ENCODE measurements at places on chromosomes 3 and 15.

- peak; percentile 66 for DNase-seq
Observed at GRCh38 chr3:71725271-71725991, at the start of gene EIF4E3. TSS of gene EIF4E3 (minus strand) at chr3:71725402. CDS start at chr3:71725367, 35 bp downstream.

DNA sequence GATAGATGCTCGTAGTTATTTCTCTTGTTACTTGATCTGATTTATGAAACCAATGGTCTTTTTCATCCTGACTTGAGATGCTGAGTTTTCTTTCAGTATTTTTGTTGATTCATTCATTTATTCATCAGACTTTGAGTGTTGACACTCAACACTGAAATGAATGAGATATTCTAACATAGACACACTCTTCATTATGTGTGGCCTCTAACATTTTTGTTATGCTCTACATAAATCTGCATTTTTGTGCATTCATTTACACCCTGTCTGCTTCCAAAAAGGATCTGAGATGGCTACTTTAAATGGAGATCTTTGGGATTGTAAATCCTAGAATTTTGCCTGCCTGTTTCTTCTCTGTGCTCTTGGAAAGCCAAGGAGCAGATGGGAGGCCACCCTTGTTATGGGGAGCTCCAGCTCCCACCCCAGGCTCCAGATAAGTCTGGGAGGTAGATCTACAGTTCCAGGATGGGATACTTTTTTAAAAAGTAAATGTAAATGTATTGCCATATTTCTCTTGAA lies 287.2 kb upstream of the LRRFIP2 start:
- DNase-seq: no peak

- DNase-seq: no peak
Observed at GRCh38 chr3:25967385-25967784, 177.5 kb downstream of the OXSM start.

DNA sequence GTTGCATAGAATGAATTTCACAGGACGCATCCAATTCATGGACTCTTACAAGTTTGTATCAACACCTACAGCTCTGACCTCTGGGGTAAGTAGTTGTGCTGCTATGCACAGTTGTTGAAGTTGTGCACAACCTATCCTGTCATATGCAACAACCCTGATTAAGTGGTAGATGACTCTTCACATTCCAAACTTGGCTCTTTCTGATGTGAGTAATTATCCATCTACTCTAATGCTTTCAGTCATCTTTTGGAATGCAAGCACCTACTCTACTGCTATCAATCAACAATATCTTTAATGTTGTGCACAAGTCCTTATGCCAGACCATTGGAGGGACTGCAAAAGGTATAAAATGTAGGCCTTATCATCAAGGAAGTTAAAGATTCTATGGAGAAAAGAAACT lies 921.4 kb downstream of the MCTP2 start:
- DNase-seq: no peak

DNA sequence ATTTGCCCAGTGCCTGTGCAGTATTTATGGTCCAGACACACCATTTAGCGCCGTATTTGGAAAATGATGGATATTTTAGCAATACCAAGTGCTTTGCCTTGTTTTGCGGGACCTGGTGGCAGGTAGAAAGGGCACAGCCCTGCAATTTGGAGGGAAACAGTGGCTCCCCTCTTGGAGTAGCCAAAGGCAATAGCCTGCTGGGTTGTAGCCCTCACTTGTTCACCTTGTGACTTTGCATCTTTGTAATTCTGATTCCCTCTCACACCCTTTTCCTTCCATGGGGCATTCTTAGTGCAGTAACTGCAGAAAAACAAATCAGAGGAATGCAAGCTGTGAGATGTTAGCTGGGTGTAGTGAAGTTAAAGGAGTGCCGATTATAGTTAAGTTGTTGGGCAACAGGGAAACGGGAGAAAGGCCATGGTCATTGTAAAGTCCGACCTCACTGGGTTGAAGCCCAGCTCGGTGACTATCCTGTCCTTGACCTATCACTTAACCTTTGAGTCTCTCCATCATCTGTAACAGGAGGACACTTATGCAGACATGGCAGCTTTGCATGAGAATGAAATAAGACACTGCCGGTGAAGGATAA lies 131.0 kb upstream of the KLHL25 start:
- no peak for DNase-seq

DNA sequence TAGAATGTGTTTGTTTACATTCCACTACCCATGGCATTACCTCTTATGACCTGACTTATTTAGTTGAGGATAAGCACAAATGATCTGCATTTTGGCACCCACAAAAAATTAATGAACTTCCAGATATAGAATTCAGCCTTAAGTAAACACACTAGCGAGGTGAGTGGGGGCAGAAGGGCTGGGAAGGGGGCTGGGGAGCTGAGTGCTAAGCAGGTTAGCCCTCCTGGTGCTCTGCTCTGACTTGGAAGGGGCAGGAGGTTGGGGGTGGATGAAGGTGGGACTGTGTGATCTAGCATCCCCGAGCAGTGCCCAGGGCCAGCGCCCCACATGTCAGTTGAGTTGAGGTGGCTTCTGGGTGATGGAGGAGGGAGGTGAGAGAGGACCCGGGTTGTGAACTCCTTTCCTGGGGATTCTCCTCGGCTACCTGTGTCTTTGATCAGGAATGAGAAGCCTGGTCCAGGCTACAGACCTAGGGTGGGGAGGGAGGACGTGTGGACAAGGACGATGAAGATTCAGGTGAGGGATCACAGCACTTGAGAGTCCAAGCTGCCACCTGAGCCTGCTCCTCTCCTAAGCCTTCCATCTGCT lies 178.6 kb upstream of the SMAD3 start:
- DNase-seq: no peak

DNA sequence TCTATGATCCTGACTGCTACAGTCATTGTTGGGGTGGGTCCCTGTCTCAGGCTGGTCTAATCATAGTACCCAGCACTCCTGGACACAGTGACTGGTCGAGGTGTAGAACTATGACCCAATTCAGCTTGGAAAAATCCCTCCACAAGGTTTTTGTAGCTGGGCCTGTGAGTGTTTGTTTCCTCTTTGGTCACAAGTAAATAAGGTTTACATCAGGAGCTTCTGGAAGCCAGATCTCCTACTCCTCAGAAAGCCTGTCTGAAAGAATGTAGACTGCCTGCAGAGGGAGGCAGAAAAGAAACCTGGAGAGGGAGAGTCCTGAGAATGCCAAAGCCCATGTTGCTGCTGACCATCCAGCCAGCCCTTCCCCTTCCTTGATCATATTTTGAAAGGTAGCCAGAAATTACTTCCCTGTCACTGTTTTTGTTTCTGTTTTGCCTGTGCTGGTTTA lies 123.2 kb downstream of the RAP2B start:
- DNase-seq: no peak

- DNase-seq: no peak
Observed at GRCh38 chr15:101619615-101619865, 32.6 kb downstream of the TM2D3 start.

DNA sequence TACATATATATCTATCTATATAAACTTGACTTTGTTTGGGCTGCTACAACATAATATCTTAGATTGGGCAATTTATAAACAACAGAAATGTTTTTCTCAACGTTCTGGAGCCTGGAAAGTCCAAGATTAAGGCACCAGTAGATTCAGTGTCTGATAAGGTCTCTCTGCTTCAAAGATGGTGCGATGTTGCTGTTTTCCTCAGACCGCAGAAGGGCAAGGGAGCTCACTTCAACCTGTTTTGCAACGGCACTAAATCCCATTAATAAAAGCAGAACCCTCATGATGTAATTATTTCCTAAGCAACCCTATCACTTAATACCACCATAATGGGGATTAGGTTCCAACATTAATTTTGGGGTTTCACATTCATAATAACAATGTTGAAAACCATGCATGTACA lies 1134.8 kb downstream of the NSUN3 start:
- no peak for DNase-seq

DNA sequence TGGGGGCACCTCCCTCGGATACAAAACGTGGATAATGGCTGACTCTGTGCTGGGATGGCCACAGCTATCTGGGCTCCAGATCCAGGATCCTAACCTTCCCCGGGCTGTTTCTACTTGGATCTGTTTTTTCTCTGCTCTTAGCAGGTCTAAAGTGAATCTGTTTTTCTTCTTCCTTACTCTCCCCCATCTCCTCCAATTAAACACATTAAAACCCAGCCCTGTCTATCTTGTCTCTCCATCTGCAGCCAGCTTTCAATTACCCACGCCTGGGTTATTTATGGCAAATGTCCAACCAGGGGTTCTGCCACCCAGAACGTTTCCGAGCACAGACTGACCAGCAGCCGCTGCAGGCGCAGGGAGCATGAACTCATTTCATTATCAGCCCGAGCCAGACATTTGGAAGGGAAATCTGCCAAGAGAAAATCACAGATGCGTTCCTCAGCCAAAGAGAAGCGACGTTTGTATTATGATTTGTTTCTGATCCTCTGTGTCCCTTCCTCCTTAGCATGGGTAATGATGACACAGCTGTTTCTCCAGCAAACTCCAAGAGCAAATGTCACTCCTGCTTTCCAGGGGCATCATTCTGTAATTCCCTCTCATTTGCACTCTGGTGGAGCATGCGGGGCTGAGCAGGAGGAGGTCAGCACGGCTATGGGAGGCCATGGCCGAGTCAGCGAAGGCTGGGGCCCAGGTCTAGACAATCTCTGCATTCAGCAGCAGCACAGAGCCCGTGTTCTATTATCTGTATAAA lies 42.0 kb downstream of the UMPS start:
- DNase-seq: no peak

- no peak for DNase-seq
Observed at GRCh38 chr3:184748219-184749135, 36.6 kb upstream of the MAGEF1 start.

DNA sequence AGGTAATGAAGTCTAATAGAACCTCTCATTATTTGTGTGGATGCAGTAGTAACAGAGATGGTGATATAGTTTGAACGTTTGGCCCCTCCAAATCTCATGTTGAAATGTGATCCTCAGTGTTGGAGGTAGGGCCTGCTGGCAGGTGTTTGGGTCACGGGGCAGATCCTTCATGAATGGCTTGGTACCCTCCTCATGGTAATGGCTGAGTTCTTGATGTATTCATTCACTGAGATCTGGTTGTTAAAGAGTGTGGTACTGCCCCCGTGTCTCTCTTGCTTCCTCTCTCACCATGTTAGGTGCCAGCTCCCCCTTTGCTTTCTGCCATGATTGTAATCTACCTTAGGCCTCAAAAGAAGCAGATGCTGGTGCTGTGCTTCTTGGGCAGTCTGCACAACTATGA lies 606.8 kb downstream of the UNC13C start:
- DNase-seq: no peak

GRCh38 chr15:37720267-37720666 lies 214.2 kb upstream of the TMCO5A start:
- DNase-seq: no peak

DNA sequence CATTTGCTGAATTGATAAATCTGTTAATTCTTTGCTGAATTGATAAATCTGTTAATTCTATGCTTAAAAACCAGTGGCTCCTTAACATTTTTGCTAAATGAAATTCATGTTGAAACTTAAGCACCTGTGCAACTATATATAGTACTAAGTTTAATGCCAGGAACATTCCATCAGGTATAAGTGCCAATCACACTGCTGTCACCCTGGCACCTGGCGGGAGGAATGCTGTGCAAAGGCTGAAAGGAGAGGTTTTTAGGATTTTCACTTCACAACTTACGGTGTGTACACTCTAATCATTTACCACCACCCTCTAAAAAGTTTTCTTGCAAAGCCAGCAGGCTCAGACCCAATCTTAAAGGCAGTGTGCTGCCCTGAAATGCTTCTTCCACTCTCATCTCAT lies 33.5 kb upstream of the MYO5C start:
- no peak for DNase-seq

DNA sequence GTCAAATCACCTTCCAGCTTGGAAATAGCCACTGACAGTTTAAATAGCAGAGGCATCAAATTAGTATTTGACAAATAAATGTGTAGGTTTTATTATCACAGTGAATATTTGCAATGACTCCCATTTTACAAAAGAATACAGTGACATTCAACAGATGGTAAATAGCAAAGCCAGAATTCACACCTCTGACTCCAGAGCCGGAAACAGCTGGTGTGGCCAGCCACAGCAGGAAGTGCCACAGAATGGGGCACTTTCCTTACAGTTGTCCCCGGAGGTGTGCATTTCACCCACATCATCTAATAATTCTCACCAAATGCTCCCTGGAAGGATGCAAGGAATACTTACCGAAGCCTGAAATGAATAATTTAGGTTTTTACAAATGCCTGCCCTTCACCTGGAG lies 295.7 kb upstream of the WNT5A start:
- no peak for DNase-seq

- no peak for DNase-seq
Observed at GRCh38 chr3:118531816-118532215, 502.8 kb downstream of the IGSF11 start.

DNA sequence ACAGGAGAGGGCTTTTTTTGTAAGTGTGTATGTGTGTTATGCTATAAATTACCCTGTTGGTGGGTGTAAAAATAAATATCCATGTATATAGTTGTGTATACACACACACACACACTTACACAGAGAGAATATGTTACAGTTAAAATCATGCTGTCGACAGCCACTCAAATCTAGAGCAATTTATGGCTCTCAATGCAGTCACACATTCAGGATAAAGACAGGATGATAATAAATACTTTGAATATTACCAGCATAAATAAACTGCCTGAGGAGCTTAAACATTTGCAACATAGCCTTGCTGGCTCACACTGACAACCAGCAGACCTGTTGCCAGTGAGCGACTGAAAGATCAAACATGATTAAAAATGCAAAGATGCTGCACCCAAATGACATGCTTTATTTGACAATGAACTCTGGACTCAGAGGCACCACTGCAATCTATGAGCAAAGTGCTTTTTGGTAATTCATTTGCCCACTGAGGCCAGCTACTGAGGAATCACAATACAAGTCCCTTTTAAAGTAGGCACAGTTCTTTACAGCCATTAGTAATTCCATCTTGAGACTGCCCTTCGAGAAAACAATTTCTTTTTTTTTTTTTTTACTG lies 458.9 kb downstream of the FHIT start:
- no peak for DNase-seq

DNA sequence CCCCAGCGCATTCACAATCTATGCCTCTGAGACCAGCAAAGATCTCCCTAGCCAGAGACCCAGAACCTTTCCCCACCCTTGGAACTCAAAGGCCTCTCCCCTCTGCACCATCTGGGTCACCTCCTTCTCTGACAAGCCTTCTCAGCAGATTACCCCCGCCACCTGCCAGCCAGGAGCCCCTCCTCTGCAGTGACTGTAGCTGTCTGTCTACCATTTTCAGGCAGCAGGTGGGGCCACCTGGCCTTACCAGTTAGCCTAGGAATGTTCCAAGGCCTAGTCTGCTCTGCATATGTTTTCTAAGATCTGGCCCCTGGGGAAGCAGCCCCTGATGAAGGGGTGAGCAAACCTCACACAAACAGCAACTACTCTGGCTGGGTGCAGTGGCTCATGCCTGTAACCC lies 2.4 kb downstream of the MYLK start:
- no peak for DNase-seq

- DNase-seq: no peak
Observed at GRCh38 chr3:179454887-179455286, 3.6 kb upstream of the GNB4 start.

DNA sequence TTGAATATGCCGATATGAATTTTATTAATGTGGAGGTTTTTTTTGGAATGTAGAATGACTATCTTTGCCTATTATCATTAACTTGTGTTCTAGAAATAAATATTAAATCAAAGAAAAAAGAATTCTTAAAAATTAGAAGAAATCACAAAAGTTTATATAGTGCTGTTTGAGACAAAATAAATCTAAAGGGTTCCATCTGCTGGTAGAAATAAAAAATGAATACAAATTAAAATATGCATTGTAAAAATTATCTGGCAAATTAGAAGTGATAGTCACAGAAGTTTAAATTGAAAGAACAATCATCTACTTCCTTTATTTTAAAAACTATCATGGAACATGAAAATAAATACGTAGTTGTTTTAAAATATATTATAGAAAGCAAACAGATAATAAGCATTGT lies 22.7 kb upstream of the ZBTB20 start:
- DNase-seq: no peak

- no peak for DNase-seq
Observed at GRCh38 chr15:45919806-45920205, 285.0 kb downstream of the SQOR start.

Data from GM19239 (cell line).